Stimulated activated CD4-positive, alpha-beta T cell treated with anti-CD3 and anti-CD28 coated beads, Interleukin-4, amount 100 ng/mL, for 24 hours (primary cell): ENCODE measurements at places on chromosomes 12 and 14.
A peak's percentile ranks its signal among the peaks of the same experiment; 100 is the strongest.

GRCh38 chr12:132824053-132824452 lies 4.6 kb downstream of the GOLGA3 start:
- no peak for DNase-seq

DNA sequence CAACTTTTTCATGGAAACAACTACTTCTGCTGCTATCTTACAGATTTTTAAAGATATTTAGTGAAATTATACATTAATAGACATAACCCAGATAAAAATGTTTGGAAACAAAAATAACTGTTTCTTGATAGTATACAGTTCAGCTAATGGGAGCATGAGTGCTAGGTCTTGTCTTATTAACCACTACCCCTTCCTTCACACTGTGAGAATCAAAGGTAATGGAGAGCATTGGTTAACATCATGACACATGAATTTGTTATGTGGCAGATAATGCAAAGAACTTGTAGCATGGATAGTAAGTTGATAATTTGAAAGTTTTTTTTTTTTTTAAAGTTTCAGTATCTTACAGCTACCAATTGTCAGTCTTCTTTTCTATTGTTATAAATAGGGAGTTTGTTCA lies 44.2 kb downstream of the CCDC91 start:
- DNase-seq: no peak

DNA sequence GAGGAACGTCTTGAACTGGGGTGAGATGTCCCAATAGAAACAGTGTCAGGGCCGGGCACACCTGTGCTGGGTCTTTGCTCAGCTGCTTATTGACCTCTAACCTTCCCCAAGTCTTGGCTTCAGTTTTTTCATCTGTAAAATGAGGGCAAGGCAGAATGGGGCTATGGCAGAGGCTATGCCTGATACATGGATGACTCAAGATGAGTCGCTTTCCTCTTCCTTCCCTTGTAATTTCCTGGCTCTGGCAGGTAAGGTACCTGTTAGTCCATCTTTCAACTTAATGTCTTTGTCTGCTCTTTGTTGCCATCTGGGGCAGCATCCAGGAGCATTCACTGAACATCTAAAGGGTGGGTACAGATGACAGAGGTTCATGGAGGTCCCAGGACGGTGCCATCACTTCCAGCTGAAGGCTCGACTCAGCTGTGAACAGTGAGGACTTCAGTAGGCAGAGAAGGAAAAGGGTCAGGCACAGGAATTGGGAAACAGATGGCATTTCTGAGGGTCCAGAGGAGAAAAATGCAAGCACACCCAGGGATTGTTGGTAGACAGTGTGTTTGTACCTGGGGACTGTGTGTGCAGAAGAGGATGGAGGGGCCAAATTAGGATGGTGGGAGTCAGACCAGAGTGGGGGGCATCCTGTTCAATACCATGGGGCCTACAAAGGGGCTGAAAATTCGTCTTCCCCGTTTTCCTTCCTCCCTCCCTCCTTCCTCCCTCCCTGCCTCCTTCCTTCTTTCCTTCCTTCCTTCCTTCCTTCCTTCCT lies 268.3 kb downstream of the VRK1 start:
- no peak for DNase-seq

- no peak for DNase-seq
Observed at GRCh38 chr12:26374934-26375680, 179.7 kb downstream of the SSPN start.

DNA sequence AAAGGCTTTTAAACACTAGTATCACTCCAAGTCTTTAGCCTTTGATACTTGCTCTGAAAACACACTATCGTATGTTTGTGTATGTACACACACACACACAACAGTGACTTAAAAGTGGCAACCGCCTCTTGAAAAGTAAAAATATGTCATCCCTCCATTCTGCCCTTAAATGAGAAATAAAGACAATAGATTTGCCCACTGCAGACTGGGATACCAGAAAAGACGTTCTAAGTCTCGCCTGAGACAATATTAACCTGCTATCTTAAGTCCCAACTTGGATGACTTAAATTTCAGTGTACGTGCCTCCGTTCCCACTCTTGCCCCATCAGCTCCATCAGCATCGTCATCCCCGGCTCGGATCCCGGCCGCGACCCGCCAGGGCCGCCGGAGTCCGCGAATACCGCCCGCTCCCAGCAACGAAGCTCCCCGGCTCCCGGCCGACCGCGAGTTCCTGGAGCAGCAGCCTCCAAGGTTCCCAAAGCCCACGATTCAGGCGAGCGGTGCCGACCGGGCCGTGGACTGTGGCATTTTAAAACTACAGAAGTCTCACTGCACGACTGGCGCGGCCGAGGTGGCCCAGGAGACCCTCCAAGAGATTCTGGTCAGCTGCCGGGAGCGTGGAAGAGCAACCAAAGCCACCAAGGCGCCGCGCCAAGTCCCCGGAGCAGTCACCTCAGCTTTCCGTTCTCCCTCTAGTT lies 2.8 kb upstream of the ARID2 start:
- peak; percentile 34 for DNase-seq

GRCh38 chr14:71621276-71621675 lies 311.0 kb upstream of the RGS6 start:
- DNase-seq: no peak

DNA sequence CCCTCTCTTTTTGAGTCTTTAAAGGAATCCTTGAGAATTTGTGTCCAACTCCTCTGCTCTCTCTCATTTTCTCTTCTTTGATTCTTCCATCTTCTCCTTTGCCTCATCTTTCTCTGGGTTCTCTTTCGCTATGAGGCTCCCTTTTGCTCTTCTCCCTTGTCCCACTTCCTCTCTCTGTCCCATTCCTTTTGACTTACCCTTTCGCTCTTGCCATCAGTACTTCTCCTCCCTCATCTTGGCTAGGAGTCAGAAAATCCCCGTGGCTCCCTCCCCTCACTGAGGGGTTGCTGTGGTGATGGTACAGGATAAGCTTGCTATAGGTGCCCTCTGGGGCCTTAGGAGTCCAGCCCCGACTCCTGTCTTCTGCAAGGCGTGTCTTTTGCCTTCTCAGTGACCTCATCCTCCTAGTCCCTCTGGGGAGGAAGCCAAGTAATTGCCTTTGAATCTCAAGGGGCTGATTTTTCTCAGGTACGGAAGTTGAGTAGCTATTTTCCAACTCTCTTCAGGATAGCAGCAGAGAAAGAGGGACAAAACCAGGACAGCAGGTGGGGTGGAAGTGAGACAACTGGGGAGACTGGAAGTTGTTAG lies 6.4 kb downstream of the PDE1B start:
- DNase-seq: no peak

DNA sequence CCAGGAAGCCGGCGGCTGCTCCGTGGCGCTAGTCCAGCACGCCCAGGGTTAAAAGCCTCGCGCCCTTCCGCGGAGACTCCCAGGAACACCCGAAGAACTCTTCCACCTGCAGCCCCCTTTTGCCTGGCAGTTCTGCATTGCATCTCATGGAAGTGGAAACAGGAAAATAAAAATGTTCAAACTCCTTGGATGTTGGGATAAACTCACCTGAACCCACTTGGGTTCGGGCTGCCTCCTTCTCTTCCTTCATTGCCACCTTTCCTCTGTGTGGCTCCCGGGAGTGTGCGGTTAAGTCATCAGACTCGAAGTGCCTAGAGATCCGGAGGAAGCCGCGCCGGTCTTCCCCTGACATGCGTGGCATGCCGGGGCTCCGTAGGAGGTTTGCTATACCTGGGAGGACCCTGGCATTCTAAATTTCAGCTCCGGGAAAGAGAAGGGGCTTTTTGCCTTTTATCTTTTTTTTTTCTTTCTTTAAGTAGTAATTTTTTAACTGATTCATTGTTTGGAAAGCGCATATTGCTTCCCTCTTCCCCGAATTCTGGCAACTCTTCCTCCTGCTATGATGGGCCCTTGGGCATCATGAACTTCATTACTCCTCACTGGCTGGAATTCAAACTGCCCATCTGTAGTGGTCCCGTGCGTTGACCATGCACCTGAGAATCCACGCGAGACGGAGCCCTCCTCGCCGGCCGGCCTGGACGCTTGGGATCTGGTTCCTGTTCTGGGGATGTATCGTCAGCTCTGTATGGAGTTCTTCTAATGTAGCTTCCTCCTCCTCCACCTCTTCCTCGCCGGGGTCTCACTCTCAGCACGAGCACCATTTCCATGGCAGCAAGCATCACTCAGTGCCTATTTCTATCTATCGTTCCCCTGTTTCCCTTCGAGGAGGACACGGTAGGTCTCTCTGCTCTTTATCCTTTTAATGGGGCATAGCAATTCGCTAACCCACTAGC lies 931.4 kb downstream of the DIO2 start:
- no peak for DNase-seq

DNA sequence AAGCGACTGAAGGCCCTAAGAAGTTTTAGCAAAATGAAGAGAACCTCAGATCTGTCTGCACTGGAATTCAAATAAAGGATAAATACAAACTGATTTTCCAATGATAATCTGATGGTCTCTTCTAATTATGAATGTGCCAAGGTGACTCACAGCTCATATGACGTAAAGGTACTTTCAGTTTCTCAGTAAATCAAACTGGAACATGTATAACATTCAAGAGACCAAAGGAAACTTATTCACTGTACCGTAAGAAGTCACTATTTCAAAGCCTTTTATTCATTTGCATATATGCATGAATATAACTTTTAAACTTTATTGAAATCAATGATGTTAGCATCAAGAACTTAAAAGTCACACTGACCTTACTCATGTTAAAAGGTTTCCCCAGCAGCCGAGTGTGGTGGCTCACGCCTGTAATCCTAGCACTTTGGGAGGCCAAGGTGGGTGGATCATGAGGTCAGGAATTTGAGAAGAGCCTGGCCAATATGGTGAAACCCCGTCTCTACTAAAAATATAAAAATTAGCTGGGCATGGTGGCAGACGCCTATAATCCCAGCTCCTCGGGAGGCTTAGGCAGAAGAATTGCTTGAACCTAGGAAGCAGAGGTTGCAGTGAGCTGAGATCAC lies 52.2 kb downstream of the ATXN2 start:
- peak; percentile 25 for DNase-seq

DNA sequence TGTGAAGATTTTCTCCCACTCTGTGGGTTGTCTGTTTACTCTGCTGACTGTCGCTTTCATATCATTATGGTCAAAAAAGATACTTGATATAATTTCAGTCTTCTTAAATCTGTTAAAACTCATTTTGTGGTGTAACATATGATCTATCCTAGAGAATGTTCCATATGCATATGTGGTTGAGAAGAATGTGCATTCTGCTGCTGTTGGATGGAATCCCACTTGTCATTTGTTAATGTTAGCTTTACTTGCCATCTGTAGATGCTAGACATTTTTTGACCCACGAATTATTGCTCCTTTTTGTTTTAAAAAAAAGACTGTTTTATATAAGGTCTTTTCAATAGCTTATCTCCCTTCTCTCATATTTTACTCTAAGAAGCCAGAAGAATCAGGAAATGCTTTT lies 26.3 kb upstream of the OR5AU1 start:
- no peak for DNase-seq

DNA sequence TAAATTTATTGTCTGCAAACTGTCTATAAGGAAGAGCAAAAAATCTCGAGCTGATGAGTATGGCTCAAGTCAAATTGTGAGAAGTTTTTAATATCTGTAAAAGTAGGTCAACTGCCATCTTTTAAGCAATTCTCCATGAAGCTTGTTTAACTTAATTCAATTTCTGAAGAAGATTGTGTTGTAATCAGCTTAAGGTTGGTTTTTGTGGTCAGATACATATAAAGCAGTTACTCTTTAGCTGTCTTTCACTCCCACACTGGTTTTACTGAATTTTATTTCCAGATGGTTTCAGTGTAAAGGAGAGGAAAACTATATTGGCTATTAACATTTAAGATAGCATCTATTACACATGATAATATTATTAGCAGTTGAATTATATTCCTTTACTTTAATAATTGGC lies 1165.1 kb downstream of the SLC16A7 start:
- no peak for DNase-seq

DNA sequence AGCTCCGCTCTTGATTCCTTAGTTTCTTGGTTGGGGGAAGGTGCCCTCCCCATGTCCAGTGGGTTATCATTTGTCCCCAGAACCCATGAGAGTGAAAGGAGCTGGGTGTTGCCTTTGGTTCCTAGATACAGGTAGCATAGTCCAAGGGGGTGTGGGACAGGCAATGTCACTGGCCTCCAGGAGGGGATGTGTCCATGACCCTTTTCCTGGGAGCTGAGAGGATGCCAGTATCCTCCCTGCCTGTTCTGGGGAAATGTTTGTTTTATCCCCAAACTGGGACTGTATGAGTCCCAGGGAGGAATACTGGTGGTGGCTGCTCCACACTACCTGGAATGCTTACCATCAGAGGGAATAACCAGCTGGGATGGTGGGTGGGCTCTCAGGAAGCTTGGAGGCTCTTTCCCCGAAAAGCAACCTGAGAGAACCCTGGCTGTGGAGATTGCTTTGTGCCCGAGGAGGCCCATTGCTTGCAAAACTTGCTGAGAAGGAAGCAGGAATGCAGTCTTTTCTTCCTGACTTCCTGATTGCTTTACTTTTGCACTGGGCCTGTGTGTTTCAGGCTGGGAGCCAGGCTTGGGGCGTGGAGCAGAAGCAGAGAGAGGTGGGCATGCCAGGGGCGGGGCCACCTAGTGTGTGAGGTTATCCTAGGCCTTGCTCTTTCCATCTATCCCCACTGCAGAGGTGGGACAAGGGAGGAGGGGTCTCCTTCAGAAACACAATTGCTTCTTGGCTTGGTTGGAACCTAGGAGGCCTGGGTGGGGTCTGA lies 715 bp upstream of the SLC10A1 start:
- DNase-seq: no peak

GRCh38 chr12:51579321-51579850 lies 11.6 kb upstream of the SCN8A start:
- DNase-seq: no peak

DNA sequence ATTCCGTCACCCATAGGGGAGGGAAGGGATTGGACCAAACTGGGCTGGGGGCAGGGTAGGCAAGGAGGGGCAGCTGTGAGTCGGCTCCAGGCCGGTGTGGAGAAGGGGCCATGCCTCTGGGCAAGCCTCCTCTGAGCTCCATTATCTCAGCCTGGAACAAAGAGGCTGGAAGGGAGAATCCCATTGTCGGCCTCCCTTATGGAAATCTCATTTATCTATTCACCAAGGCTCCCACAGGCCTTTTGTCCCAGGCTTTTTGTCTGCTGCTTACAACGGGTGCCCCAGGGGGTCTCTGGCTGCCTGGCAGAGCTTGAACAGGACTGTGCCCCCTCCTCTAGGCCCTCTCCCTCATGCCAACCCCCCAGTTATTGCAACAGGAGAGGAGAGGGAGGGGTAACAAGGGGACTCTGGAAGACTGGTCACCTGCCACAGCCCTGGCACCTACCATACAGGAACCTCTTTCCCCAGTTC lies 19.5 kb downstream of the FIGNL2 start:
- no peak for DNase-seq

DNA sequence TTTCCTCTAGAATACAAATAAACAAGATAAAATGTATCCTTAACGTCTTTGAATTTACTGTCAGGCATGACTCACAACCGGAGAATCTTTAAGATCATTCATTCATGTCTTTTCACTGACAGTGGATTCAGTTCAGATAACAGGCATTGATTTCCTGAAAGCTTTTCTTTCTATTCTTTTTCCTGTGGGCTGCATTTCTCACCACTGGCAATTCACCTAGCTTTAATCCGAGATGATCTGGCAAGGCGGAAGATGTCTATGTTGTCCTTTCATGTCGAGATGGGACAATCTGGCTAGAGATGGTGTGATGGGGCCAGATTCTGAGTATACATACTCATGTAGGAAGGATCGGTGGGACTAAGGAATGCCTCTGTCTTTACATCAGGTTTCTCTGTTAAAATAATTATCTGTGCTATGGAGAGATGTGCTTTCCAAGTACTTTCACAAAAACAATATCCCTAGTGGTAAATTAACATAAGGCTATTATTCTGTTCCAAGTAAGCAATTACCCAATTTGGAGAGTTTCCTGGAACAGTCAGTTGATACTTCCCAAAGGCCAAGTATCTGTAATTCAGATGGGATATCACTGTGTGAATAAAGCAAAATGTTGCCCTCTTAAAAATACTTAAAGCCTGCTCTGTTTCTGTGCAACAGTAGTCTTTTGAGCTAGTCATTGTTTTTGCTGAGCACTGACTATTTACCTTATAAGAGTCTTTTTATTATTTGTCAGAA lies 17.8 kb downstream of the ACSS3 start:
- DNase-seq: no peak
